Esophagus muscularis mucosa (tissue), 4 donors: ENCODE measurements at places on chromosomes 1 and 21. TPM values are rescaled to one million over a fixed set of nuclear protein-coding genes. Genes with fewer than 3 reads are reported as not detected.
A peak's percentile ranks its signal among the peaks of the same experiment; 100 is the strongest.

DNA sequence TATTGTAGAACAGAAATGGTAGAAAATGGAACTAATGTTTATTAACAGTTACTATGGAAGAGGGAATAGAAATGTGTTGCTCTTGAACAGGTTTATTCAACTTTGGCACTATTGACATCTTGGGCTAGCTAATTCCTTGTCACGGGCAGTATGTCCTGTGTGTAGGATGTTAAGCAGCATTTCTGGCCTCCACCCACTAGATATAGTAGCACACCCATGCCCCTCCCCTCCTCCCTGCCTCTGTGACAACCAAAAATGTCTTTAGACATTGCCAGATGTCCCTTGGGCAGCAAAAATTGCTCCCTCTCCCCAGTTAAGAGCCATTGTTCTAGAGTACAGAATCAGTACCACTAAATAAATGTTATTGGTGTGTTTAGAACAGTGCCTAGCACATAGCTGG is 91.4 kb upstream of the TPTE start:
- H3K27ac ChIP-seq: no peak overlapping the region
- H3K4me3 ChIP-seq: no peak overlapping the region
- no peaks in the 10 kb centered on the region for H3K27me3 ChIP-seq
- DNase-seq: peak; percentile 93
- H3K4me1 ChIP-seq: no peaks in the 10 kb centered on the region

GRCh38 chr1:176785791-176786190 is 322.8 kb downstream of the PAPPA2 start:
- H3K36me3 ChIP-seq: no peaks in the 10 kb centered on the region
- no peak for DNase-seq
- H3K4me3 ChIP-seq: no peak overlapping the region
- H3K4me1 ChIP-seq: no peaks in the 10 kb centered on the region

DNA sequence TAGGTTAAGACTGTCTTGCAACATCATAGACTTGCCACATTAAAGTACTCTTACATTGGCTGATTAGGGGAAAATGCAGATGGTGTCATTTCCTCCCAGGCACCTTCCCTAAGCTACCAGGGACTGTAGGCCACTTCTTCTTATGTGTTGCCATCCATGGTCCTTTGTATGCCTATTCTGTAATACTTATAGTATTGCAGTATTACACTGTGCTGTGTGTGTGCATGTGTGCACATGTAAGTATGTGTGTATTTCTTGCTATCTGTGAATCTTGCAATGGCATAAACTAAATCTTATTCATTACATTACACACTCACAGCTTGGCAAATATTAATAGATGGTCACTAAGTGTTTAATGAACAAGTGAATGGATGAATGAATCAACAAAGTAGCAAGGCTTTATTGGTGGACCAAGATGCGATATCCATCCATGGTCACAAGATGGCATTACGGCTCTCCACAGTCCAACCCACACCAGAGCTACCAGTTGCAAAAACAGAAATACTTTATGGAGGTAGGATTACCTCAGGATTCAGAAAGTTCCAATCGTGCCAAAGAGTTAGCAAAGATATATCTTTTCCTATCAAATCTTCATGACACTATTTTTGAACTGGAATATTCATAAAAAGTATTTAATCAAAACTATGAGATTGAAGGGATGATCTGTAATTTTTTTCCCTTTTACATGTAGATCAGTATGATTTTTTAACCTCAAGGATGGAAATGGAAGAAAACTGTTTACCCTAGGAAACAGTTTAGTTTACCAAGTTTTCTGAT is 160.2 kb downstream of the DENND1B start:
- H3K27ac ChIP-seq: no peak overlapping the region
- no peaks in the 10 kb centered on the region for H3K36me3 ChIP-seq
- H3K4me1 ChIP-seq: no peaks in the 10 kb centered on the region
- no peak for DNase-seq
- H3K4me3 ChIP-seq: no peak overlapping the region
- no peaks in the 10 kb centered on the region for H3K27me3 ChIP-seq

GRCh38 chr1:41719590-41719989 is 199.1 kb downstream of the HIVEP3 start:
- no peaks in the 10 kb centered on the region for H3K27me3 ChIP-seq
- H3K4me1 ChIP-seq: peaks cover 10% of the 10 kb centered on the region
- no peak overlapping the region for H3K4me3 ChIP-seq
- no peak overlapping the region for H3K27ac ChIP-seq

- H3K36me3 ChIP-seq: no peaks in the 10 kb centered on the region
- no peak for DNase-seq
- peaks cover 9% of the 10 kb centered on the region for H3K4me1 ChIP-seq
- peak overlapping the region; percentile 51 for H3K27ac ChIP-seq
- no peak overlapping the region for H3K4me3 ChIP-seq
- no peaks in the 10 kb centered on the region for H3K27me3 ChIP-seq
Observed at GRCh38 chr1:27863538-27863915, 8.8 kb upstream of the THEMIS2 start.

GRCh38 chr1:109392788-109393616 is 4.7 kb downstream of the SORT1 start:
- peaks cover 58% of the 10 kb centered on the region for H3K4me1 ChIP-seq
- DNase-seq: no peak
- no peaks in the 10 kb centered on the region for H3K36me3 ChIP-seq
- H3K27ac ChIP-seq: peak overlapping the region; percentile 91
- no peaks in the 10 kb centered on the region for H3K27me3 ChIP-seq

- H3K27ac ChIP-seq: peak overlapping the region; percentile 76
- no peaks in the 10 kb centered on the region for H3K27me3 ChIP-seq
- H3K4me1 ChIP-seq: peaks cover 16% of the 10 kb centered on the region
- no peaks in the 10 kb centered on the region for H3K36me3 ChIP-seq
- DNase-seq: no peak
Observed at GRCh38 chr1:42657201-42657600, 1.0 kb upstream of the PPIH start.

LCE3E gene
- not detected for total RNA-seq

IL24 gene
- total RNA-seq: not detected
